ENCODE measurements at places on chromosomes 7 and 10.

DNA sequence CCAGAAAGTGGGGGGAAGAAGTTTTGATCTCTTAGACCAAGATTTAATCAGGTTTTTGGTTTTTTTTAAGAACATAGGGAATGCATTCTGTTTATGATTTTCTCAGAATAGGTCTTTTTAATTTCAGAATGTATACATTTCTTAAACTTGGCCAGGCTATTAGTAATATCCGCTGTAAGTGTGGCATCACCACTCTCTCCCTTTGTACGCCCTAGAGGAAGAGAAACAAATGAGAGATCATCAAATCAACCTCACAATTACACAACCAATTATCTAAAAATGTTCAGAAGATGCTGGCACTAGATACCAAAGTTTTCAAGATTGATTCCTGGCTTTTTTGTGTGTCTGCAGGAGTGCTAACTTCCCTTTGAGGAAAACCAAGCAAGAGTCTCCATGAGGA lies 70.0 kb downstream of the KLF6 start:
- peak; percentile 27 for DNase-seq

DNA sequence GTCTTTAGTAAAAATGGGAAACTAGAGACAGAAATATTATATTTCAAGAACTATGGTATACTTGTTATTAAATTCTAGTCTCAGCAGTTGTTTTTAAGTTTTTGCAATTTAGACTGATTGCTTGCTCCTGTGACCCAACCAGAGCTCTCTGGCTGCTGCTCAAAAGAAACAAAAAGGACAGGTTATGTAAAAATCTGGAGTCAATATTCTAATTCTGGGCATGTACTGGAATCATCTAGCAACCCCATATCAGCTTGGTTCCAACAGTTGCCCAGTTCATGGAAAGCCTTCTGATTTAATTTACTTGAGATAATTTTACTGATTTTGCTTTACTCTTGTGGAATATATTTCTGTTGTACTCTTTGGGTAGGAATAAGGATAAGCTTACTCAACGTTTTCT lies 10.3 kb downstream of the KCP start:
- DNase-seq, result no peak

DNA sequence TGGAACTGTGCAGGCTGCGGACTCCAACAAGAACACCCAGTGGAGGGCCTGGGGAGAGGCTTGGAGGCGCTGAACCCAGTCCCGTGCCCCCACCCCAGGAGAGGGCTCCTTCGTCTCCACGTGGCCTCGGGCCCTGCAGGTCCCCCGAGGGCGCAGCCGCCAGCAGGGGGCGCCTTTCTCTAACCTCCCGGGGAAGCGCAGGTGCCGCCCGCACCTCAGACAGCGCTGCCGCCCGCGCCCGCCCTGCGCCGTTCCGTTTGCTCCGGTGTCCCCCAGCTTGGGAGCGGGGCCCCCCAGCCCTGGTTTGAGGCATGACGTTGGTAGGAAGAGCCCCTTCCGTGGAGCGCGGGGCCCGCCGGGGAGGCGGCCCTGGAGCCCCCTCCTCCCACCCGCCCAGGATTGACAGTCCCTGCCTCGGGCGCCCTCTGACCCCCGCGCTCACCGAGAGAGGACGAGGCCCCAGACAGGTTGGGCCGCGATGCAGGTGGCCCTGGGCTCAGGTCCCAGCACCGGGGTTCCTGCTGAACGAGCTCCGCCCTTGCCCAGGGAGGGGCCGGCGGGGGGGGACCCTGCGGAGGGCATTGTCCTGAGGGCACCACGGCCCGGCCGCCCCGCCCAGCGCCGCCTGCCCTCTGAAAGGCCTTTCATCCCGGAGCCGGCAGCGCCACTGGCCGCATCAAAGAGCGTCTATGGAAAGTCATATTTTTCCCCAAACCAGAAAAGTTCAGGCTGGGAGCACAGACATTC lies 42.8 kb downstream of the FOXL3 start:
- peak; percentile 78 for DNase-seq

GRCh38 chr10:85043207-85043606 lies 714.8 kb downstream of the CCSER2 start:
- DNase-seq, result no peak

GRCh38 chr7:65449505-65449852 lies 75.8 kb downstream of the ZNF92 start:
- DNase-seq, result no peak

- DNase-seq, result no peak
These were observed 143.3 kb downstream of the DGKI start for GRCh38 chr7:137703291-137704010.

- DNase-seq, result no peak
These were observed 28.1 kb downstream of the LRRC72 start for GRCh38 chr7:16554518-16555236.

GRCh38 chr10:21929070-21929469 lies 74.5 kb downstream of the DNAJC1 start:
- DNase-seq, result no peak

- DNase-seq, result no peak
These were observed 96.3 kb downstream of the LRRTM3 start for GRCh38 chr10:67022099-67022498.

DNA sequence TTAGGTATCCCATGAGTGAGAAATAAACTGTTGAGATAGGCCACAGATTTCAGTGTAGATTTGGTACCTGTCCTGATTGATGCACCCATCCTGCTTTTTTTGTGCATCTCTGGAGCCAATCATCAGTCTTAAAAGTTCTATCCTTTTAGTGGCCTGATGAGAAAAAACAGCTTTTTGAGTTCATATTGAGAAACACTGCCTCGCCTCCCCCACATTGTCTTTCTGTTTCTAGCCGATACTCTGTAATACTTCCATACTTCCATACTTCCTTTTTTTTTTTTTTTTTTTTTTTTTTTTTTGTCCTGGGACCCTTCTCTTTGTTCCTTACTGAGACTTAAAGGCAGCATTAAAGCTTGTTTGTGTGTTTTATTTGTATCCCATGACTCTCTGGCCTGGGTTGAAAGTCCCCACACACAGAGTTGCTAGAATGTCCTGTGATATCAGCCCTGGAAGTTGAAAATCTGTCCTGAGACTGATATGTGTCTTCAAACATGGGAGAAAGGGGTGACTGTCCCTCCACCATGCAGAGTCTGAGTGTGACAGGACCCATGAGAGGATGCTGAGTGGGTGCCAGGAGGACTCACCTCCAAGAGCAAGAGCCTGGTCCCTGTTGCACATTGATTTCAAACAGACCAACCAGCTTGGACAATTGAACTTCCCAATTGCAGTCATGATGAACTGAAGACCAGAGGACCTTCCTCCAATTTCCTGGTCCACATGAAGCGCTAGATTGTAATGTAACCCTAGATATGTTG lies 5.7 kb downstream of the ZNF22 start:
- no peak for DNase-seq

GRCh38 chr7:131072505-131073091 lies 255.1 kb upstream of the MKLN1 start:
- peak; percentile 17 for DNase-seq

DNA sequence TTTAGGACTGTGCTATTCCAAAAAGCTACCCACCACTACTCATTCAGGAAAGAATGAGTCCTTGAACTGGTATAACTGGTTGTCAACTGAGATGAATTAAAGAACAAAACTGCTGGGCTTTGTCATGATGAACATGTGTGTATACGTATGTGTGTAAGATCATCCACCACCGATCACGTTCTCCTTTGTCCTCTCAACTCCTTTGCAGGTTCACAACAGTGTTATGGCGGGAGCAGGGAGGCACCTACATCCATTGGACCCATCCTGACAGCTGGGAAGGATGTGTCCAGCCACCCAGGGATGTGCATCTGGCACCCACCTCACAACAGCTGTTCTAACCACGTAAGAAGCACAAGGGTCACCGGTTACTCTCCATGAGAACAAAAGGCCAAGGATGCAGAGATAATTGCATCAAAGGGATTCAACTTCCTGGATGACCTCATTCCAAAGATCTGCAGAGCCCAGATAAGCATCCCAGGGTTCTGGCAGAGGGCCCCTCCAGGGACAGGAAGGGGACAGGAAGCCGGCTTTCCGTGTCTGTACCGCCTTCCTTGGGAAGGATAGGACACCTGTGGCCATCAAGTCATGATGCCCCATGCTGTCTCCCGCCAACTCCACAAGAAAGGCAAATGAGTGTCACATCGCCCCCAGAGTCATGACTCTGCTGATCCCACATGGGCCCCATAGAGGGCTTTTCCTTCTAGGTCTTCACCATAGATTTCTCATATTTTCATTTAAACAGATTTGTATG lies 66.1 kb downstream of the STEAP1B start:
- DNase-seq, result no peak

GRCh38 chr7:6121141-6121540 lies 90.0 kb downstream of the ANKRD61 start:
- DNase-seq, result peak; percentile 34

DNA sequence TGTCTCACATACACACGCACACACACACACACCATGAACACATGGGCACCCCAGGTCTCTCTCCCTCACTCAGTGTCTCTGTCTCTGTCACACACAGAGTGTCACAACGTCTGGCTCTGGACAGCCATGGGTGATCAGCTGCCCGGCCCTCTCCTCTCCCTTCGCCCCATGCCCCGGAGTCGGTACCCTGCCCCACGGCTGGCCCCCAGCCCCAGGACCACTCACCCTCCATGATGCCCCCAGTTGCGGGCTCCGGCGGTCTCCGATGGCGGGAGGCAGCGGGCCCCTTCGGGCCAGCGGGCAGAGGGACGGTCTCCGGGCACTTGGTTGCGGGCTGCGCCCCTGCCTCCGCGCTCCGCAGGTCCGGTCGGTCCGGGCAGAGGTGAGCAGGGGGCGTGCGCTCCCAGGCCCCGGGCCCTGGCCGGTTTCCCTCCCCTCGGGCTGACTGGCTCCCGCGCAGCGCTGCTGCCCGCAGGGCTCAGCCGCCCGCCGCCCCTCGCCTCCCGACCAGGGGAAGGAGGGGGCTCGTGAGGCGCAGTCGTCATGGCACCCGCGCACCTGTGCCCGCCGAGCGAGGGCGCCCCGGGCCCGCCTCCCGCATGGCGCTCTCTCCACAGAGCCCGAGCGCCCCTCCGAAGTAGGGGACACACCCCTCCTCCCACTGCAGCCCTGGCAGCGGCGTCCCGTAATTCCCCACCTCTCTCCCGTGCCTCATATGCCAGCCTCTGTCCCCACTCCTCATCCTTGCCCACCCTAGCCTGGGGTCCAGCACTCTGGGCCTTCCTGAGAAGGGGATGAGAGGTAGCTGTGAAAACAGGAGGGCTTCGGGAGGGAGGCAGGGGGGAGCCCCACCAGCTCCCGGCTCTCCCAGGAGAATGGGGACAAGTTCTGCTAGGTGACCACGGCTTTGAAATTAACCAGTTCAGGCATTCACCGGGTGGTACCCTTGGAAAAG lies at the start of gene NPFFR1:
Gene NPFFR1, minus strand, starts transcription at position 560 of the 955 bp plus-strand sequence. Its CDS starts 328 bp downstream, at position 232.
- DNase-seq, result no peak

- peak; percentile 70 for DNase-seq
These were observed 54.7 kb upstream of the EGR2 start for GRCh38 chr10:62870866-62871265.

DNA sequence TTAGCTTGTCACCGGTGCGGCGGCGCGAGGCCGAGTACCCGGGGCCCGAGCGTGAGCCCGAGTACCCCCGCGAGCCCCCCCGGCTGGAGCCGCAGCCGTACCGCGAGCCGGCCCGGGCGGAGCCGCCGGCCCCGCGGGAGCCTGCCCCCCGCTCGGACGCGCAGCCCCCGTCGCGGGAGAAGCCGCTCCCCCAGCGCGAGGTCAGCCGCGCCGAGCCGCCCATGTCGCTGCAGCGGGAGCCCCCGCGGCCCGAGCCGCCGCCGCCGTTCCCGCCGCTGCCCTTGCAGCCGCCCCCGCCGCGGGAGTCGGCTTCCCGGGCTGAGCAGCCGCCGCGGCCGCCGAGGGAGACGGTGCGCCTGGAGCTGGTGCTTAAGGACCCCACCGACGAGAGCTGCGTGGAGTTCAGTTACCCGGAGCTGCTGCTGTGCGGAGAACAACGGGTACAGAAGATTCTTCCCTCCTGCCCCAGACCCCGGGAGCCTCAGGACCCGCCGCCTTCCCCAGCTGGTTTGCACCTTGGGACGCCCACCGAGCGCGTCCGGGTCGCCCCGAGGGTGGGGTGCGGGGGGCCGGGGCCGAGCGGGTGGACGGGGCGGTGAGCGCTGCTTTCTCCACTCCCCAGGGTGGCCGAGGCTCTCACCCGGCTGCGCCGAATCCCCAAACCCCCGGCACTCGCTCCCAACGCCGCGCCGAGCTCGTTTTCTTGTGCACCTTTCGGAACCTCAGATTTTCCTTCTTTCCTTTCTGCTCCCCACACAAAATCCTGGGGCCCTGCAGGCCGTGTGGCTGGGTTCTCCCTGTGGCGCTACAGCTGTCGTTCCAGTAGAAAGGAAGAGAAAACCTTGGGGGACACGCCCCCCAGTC lies 708 bp downstream of the UBN2 start:
- DNase-seq, result no peak

DNA sequence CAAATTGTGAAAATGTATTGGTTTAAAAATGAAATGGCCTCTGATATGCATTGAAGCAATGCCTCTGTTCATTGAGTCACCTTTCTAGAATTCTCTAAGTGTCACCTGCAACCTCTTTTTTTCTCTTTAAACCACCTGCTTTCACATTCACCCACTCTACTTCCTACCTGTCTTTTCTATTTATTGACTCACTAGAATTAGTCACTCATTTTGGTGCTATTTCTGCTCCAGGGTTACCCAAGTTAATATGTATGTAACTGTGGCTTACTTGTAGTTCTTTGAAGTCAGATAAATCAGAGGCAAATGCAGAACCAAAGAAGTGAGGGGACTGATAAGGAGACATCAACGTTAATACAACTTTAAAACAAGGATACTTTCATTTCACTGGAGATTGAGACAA lies 674.7 kb downstream of the CCSER2 start:
- no peak for DNase-seq
